ENCODE measurements at places on chromosomes 16 and 17. TPM values are rescaled to one million over a fixed set of nuclear protein-coding genes. Genes with fewer than 3 reads are reported as not detected.

PLEKHH3 gene
- 1.4 TPM for total RNA-seq

DNA sequence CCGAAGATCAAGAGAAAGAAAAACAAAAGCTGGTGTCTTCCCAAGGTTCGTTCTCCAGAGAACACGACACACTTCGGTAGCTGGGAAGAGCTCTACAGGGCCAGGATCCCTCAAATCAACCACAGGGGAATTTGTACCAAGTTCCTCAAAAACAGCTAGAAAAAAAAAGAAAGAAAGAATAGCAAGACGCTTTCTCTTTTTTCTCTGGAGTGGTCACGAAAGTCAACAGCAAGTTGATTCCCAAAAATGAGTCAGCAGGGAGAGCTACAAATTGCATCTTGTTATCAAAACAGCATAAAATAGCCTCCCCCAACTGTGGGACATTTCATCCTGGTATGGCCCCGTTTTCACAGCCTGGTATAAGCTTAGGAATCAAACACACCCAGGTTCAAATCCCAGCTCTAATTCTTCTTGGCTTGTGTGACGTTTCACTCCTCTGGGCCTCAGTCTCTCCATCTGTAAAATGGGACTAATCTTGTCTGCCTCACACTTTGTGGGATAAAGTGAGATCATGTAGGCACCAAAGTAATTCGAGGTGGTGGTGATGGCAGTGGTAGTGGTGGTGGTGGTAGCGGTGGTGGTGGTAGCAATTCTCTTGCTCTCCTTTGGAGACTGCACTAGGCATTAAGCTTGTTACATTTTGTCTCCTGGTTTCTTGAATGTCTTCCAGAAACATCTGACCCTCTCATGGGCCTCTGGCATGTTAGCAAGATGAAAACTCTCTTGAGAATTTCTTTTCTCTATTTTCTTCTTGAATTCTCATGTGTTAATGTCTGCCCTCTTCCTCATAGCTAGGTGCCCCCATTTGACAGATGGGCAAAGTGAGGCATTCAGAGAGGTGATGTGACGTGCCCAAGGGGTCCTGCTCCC, 988 bp upstream of the IL21R start:
- H3K36me3 ChIP-seq, result peaks cover 12% of the 10 kb centered on the region
- no peak overlapping the region for H3K4me3 ChIP-seq
- H3K27ac ChIP-seq, result no peak overlapping the region
- no peaks in the 10 kb centered on the region for H3K27me3 ChIP-seq
- DNase-seq, result peak; percentile 40
- H3K4me1 ChIP-seq, result peaks cover 53% of the 10 kb centered on the region

FBXW10 gene
- not detected for total RNA-seq

DNA sequence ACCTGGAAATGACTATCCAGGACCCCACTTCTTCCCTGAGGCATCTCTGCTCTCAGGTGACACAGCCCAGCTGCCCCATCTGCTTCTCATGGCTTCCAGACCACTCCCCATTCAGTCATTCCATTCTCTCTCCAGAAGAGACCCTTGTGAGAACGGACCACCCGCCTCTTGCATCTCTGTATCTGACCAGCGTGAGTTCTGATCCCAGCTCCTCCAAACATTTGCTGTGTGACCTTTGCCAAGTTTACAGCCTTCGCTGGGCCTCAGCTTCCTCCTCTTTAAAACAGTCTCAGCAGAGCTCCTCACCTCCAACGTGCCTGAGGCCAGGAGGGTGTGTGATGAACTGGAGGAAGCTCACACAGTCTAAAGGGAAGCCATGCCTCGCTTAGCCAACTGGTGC, 39.6 kb downstream of the C16orf82 start:
- no peak overlapping the region for H3K27ac ChIP-seq
- H3K4me1 ChIP-seq, result peaks cover 2% of the 10 kb centered on the region
- DNase-seq, result peak; percentile 21

DNA sequence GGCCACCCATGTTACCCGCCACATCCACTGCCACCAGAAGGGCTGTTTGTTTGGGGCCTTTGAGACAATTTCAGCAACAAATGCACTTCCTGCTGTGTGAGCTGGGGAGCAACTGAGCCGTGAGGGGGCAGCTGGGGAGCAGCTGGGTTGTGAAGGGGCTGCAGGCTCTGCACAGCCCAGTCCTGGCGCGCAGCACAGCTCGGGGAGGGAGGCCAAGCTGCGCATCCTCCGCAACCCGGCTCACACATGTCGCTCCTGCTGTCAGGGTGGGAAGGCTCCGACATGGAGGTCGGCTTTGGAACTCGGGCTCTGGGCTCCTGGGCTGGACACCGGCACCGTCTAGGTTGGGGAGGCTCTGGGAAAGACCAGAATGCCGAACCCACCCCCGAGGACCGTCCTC, 53.6 kb downstream of the CBFA2T3 start:
- DNase-seq, result no peak
- H3K27me3 ChIP-seq, result no peaks in the 10 kb centered on the region
- H3K27ac ChIP-seq, result no peak overlapping the region
- no peak overlapping the region for H3K4me3 ChIP-seq
- H3K4me1 ChIP-seq, result peaks cover 2% of the 10 kb centered on the region

CCL1 gene
- total RNA-seq, result 25.6 TPM

TMEM114 gene
- not detected for total RNA-seq

DNA sequence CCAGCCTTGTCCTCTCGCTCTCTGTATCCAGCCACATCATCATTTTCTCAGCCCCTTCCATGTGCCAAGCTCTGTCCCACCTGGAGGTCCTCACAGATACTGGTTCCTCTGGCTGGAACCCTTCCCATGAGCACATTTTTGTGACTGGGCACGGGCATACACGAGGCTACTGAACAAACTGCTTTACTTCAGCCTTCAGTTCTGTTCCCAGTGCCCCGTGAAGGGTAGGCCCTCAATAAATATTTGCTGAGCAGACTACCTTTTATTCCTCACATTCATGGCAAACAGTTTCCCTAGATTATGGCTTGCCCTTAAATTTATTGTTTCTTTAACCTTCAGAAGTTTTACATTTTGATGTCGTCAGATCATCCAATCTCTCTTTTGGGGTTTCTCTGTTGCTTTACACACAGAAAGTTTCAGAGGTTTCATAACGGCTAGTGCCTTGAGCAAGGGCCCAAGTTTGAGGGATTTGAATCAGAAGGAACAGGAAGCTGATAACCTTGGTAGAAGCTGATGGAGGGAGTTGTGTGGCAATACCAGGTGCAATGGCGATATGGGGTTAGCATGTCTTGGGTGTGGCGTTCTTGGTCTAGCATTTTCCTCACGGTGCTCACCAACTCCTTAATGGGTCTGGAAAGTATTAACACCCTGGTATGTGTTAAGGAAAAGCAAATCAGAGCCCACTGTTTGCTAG, 27.8 kb downstream of the TMEM92 start:
- no peak overlapping the region for H3K4me3 ChIP-seq
- H3K4me1 ChIP-seq, result peaks cover 12% of the 10 kb centered on the region
- no peaks in the 10 kb centered on the region for H3K36me3 ChIP-seq
- DNase-seq, result no peak

DNA sequence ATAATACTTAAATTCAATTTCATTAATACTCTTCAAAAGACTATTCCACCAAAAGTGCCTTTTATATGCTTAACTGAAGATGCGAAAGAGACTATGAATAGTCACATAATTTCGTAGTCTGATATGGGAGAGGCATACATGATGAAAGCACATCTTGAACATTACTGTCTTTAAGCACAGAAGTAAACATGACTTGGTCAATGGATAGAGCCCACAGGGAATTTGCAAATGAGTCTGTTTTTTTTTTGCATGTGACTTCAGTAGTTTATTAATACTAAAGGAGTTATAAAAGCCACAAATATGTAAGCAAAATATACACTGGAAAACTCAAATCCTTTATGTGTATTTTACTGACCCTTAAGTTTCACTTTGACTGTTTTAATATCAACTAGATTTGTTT, 15.9 kb downstream of the ADPRM start:
- no peak overlapping the region for H3K27ac ChIP-seq
- no peaks in the 10 kb centered on the region for H3K4me1 ChIP-seq
- H3K36me3 ChIP-seq, result peaks cover 45% of the 10 kb centered on the region
- H3K27me3 ChIP-seq, result no peaks in the 10 kb centered on the region
- no peak overlapping the region for H3K4me3 ChIP-seq

DNA sequence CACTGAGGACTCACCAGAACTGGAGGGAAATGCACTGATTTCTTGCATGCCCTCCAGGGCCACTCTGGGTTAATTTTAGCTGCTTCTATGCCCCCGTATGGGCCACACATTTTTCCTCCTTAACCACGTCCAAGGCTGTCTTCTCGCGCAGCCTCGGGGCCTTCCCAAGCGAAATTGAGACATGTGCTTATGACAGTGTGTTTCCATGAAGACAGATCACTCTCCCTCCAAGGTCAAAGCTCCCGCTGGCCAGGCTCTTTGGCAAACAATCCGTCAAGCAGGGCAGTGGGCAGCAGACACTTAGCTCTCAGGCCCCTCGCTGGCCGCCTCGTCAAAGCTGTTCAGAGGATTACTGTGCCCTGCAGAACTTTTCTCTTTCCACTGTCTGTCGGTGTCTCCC, 243.0 kb upstream of the N4BP1 start:
- no peak overlapping the region for H3K27ac ChIP-seq
- H3K4me3 ChIP-seq, result no peak overlapping the region
- no peaks in the 10 kb centered on the region for H3K36me3 ChIP-seq
- no peaks in the 10 kb centered on the region for H3K4me1 ChIP-seq
- no peak for DNase-seq

GRCh38 chr17:83056583-83057396, 22.6 kb upstream of the METRNL start:
- peak; percentile 39 for DNase-seq
- H3K27ac ChIP-seq, result no peak overlapping the region
- no peaks in the 10 kb centered on the region for H3K27me3 ChIP-seq
- H3K4me3 ChIP-seq, result no peak overlapping the region

- peaks cover 6% of the 10 kb centered on the region for H3K4me1 ChIP-seq
- H3K36me3 ChIP-seq, result no peaks in the 10 kb centered on the region
- DNase-seq, result no peak
- H3K27ac ChIP-seq, result no peak overlapping the region
- no peaks in the 10 kb centered on the region for H3K27me3 ChIP-seq
Measured at GRCh38 chr17:59315866-59316265, 15.6 kb upstream of the YPEL2 start.

DNA sequence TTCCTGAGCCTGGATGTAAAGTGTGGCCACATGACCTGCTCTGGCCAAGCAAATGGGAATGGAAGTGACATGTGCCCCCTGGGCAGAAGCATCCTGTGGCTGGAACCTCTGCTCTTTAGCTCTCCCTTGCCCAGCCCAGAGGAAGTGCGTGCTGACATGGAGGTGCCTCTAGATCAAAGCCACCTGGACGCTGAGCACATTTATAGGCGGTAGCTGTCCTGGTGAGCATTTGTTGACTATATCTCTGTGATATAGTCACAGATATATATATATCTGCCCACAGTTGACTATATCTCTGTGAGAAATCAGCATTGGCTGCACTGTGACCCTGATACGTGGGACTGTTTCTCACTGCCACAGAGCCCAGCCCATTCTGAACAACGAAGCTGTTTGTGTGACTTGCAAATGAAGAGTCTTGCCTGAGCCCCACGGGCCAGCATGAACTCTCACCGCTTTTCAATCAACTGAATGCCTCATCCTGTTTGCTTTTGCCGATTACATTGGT, 118.8 kb downstream of the C16orf95 start:
- peaks cover 5% of the 10 kb centered on the region for H3K27me3 ChIP-seq
- no peak overlapping the region for H3K4me3 ChIP-seq
- H3K27ac ChIP-seq, result no peak overlapping the region
- no peaks in the 10 kb centered on the region for H3K36me3 ChIP-seq
- peaks cover 2% of the 10 kb centered on the region for H3K4me1 ChIP-seq

DNA sequence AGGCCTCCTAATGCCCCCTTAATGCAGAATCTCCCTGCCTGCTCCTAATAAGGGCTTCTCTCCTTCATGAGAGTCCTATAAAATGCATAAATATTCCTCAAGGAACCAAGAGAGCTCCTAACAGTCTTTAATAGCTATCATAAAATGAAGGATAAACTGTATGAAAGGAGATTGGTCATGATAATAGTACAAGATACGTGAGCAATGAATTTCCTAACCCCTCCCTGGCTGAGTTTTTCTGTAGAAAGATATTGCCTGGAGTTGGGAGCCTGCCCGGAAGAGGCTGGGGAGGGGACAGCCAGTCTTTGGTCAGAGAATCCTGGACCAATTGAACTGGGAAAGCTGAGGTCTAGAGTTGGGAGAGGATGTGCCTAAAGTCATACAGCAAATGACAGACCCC, 321.9 kb upstream of the CDH5 start:
- no peaks in the 10 kb centered on the region for H3K4me1 ChIP-seq
- no peak for DNase-seq
- H3K4me3 ChIP-seq, result no peak overlapping the region
- no peaks in the 10 kb centered on the region for H3K27me3 ChIP-seq
- H3K36me3 ChIP-seq, result no peaks in the 10 kb centered on the region

Data from activated CD8-positive, alpha-beta memory T cell treated with anti-CD3 and anti-CD28 coated beads, Interleukin-2, amount 10 ng/mL, durations not matched to agents 7 days and 5 days (primary cell).